Ascending aorta (tissue), 2 donors: ENCODE measurements at places on chromosomes 12 and 14.

GRCh38 chr14:104665657-104666522 lies 23.5 kb upstream of the INF2 start:
- DNase-seq = peak; percentile 74

DNA sequence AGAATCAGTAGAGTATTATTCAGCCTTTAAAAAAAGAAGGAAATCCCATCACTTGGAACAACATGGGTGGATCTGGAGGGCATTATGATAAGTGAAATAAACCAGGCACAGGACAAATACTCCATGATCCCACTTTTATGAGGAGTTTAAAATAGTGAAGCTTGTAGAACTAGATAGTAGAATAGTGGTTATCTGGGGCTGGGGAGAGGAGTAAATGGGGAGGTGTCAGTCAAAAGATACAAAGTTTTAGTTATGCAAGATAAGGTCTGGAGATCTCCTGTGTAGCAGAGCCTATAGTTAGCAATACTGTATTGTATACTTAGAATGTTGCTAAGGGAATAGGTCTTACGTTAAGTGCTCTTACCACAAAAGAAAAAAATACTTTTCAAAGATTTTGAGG lies 64.9 kb downstream of the RIC8B start:
- DNase-seq = no peak

DNA sequence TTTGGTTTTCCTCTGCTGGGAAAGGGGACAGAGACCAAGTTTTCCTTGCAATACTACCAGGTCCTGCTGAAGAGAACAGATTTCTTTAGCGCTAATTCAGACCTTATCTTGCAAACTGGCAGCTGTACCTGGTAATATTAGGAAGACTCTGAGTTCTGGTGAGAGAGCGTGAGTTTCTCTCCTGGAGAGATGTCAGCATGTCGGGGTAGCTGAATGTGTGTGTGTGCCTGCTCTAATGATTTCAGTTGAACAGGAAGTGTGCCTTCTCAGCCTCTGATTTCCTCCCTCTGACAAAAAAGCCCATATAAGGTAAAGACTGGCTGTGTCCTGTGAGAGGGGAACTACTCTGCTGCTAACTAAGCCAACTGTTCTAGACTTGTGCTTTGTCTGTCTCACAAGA lies 10.3 kb upstream of the ERP27 start:
- no peak for DNase-seq

GRCh38 chr12:92608151-92609091 lies 94.4 kb upstream of the PLEKHG7 start:
- DNase-seq = no peak

DNA sequence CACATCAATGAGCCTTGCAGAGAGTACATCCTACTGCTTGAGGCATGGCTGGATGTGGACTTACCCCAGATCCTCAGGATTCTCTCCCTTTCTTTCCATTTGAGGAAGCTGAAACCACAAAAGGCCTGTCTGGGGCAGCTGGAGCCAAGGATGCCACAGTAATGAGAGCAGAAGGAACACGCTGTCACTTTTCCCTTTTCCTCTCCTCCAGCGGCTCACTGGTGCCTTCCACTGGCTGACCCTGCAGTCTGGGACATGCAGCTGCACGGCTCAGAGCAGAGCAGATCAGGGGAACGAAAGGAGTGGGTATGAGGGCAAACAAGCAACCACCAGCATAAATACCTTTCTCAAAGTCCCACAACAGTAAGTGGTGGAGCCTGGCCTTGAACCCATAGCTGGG lies 78.2 kb downstream of the GAS2L3 start:
- no peak for DNase-seq

DNA sequence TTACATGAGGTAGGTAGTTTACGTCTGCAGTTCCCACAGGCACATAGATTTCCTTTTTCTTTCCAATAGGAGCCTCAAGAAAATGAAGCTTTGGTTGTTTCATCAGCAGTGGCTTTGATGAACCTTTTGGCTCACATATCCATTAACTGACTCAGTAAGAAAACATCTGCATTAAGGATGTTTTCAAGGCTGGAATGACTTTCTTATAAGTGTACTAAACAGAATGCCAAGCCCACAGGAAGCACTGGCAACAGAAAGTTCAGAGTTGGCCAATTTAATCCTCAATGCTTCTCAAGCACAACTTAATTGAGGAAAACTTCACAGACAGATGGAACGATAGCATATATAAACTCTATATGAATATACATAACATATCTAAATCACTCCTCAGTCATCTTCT lies 63.5 kb downstream of the ST8SIA1 start:
- no peak for DNase-seq

DNA sequence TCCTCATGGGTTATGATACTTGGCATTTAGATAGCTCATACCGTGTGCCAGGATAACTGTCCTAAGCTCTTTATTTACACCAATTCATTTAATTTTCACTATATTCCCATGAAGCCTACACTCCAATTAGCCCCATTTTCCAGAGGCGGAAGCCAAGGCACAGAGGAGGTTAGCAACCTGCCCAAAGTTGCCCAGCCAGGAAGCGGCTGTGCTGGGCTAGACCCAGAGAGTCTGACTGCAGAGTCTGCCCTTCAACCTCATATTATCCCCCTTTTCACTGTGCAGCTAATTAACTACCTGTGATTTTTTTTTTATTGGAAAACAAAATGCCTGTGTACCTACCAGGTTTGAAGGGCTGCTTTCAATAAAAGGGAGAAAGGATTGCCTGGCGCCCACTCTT lies 2.5 kb downstream of the RFLNA start:
- no peak for DNase-seq

- no peak for DNase-seq
Observed at GRCh38 chr14:92122351-92122677, 545 bp downstream of the CPSF2 start.

GRCh38 chr12:123991372-123991951 lies 18.4 kb downstream of the ZNF664 start:
- DNase-seq = no peak

GRCh38 chr14:51523243-51523642 lies 128.5 kb upstream of the FRMD6 start:
- no peak for DNase-seq

GRCh38 chr12:108819920-108820706 lies 37.3 kb downstream of the SSH1 start:
- DNase-seq = no peak

DNA sequence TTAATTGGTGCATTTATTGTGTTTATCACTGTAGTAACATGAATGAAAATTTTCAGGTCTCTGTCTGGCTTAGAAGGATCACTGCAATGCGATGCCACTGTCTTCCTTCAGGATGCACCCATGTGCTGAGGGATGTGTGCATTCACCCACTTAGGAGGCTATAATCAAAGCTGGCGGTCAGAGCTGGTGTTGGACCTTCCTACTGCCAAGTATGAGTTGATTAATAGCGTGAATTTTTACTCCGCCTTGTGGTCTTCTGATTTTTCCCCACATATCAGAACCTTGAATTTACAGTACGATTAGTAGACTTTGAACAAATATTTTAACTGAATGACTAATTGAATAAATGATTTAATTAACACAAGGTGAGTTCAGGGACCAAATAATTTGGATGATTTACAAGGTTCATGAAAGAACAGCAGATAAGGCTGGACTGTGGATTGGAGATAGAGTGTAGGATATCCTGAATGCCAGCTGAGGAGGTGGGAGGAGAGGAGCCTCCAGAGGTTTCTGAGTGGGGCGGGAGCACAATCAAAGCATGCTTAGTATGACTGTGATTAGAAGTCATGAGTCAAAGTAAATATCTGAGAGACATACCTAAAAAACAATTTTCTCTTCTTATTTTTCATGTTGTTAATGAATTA lies 50.1 kb downstream of the RERG start:
- no peak for DNase-seq

- no peak for DNase-seq
Observed at GRCh38 chr14:76940021-76940760, 88.3 kb downstream of the IRF2BPL start.

DNA sequence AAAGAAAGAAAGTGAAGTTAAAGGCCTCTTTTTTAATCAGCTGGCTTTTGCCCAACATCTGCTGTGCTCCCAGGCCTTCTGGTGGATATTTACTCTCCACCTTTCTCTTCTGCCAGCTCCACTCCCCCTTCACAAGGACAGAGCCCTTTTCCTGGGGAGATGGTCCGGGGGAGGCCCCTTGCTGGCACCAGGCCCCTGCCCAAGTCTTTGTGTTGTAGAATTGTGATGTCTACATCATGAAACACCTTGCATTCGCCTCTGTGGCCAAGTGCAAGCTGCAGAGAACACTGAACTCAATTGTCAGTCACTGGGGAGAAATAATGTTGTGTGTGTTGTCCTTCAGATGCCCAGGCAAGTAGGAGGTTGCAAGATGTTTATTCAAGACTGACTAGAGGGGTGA lies 150.3 kb downstream of the DPF3 start:
- peak; percentile 38 for DNase-seq

- DNase-seq = no peak
Observed at GRCh38 chr14:74213907-74214803, 25.1 kb upstream of the VSX2 start.

DNA sequence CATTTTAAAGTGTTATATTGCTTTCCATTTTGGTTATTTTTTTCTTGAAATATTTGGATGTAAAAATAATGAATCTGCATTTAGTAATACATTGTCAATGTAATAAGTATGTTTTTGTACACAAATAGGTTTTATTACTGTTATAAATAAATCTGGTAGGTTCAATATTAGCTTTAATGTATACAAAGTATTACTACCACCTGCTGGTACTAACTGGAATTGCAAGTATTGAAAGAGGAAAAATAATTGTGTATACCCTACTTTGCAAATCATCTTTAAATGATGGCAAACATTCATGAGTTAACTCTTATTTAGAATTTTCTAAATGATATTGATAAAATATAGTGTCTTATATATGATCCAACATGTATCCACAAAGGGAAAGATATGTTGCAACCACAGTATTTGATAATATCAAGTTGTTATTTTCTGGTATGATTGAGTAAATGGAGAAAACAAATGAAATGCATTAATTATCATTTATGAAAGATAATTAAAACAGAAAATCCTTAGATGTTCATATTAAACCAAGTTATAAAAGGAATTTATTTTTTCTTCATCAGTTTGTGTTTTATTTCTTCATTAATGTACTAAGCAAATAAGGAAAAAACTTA lies 3.2 kb downstream of the OR4K2 start:
- DNase-seq = no peak

GRCh38 chr12:74015118-74015517 lies 522.5 kb upstream of the ATXN7L3B start:
- no peak for DNase-seq

GRCh38 chr14:96194657-96195431 lies 9.8 kb upstream of the BDKRB2 start:
- no peak for DNase-seq

- DNase-seq = no peak
Observed at GRCh38 chr14:53534841-53535240, 381.7 kb upstream of the DDHD1 start.

DNA sequence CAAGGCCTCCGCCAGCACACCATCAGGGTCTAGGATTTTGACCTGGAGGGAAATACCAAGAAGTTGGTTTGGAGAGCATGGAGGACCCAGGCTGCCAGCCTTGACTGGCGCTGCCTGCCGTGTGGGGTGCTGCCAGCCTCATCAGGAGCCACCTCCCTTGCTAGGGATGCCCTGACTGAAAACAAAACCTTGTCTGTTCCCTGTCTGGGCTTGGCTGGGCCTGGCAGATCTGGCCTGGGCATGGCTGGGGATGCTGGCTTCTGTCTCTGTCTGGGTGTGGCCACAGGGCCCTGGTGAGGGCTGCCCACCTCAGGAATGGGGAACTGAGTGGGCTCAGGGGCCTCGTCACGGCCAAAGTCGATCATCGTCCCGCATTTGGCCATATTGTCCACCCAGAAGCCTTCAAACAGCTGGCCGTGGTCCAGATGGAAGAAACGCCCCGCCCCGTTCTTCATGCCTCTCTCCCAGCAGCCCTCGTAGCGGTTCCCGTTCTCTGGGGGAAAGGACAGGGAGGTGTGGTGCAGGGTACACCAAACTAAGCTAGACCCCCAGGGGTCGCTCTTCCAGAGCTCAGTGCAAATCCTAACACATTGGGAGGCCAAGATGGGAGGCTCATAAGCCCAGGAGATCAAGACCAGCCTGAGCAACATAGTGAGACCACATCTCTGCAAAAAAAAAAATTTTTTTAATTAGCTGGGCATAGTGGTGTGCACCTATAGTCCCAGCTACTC lies 16.5 kb downstream of the MORN3 start:
- no peak for DNase-seq

DNA sequence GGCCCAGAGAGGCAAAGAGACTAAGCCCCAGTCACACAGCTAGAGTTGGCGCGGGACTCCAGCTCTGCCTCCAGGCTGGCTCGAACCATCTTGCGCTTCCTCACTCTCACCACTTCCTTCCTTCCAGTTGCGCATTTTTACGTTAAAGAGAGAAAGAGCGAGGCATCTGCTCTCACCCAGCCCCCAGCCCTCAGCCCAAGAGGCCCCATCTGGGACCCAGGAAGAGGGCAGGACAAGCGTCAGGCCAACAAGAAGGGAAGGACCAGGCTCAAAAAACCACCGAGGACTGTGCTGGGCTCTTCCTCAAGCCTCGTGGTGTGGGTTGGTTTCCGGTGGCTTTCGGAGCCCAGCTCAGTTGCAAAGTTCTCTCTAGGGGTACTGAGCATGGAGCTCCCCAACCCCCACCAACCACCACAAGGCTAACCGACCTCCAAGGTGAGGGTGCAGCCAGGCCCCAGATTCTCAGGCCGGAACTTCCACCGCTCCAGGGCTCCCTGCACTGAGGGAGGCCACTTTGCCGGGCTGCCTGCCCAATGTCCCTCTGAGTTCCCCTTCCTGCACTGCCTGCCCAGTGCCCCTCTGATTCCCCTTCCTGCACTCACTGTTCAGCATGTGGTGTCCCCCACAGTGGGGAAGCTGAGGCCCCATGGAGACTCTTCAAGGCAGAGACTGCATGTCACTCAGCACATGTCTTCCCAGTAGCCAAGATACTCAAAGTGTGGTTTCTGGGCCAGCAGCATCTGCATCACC lies 35.9 kb downstream of the TESC start:
- no peak for DNase-seq

DNA sequence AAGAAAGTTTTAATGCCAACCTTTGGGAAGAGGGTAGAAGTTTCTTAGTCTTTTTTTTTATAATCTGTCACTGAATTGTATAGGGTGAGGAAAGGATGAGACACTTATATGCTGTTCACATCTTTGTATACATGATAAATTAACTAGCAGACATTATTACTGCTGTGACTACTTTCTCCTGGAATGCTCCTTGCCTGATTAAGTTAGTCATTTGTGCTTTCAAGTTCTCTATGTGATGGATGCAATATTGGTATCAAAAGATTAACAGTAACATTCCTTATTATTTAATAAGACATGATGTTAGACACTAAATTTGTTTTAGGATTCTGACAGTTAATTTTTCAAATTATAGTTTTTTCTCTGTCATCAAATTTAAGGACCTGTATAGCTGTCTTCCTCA lies 223.4 kb upstream of the GARIN2 start:
- no peak for DNase-seq

GRCh38 chr12:57210926-57211692 lies 5.5 kb upstream of the NXPH4 start:
- no peak for DNase-seq

- peak; percentile 84 for DNase-seq
Observed at GRCh38 chr14:77067632-77068516, 30.2 kb upstream of the CIPC start.
